GM13976 (cell line): ENCODE measurements at places on chromosomes 12 and 14.

DNA sequence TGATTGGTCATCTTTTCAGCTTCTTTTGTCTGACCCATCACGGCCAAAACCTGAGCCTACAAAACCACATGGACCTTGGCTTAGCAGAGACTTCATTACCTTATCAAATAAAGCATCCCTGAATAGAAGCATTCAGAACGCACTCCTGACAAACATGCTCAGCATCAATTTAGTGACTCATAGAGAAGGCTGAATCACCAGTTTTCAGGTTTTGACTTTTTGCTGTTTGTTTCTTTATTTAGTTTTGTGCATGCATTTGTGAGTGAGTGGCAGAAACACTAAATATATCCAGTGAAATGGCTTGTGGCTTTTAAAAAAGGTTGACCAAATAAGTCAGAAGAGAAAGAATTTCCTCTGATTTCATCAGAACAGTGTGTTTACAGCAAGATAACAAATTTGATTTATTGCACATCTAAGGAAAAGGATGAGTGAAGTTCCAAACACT, 19.0 kb upstream of the OVCH1 start:
- no peak for DNase-seq

DNA sequence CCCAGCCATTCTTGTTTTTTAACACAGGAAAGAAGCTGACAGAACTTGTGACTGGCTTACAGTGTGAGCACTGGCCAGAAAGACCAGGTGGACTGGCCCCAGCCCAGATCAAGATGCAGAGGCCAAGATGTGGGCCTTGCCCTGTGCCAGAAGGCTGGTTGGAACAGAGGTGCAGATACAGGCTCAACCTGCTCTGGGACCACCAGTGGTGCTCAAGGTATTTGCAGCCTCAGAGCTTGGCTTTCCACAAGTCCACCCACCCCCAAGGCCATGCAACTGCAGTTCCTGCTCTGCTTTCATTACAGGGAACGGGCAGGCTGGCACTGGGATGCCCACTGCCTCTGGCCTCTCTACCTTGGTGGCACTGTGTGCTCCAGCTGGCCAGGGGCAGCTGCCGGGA, 23.3 kb downstream of the ZFC3H1 start:
- DNase-seq: no peak

DNA sequence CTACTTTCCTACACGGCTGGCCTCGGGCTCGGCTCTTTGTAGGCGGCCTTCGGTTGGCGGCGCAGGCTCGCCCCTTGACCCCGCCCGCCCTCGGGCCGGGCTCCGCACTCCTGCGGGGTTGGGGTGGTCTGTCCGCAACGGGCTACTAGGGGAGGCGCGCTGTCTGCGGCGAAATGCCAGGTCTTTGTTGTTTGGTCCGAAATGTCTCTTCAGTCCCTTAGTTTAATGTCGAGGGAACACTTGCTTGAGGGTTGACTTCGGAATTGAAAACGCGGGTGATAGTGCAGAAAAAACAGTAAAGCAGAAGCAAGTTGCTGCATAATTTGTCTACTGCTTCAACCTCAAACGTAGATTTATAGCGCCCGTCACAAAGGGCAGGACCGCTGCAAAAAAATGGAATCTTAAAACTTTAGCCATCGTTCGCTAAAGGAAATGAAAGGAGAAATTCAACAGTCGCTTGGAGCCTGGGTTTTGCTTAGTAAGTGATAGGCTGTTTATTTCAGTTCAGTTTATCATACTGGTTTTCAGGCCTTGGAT, 390 bp downstream of the JKAMP start:
- DNase-seq: no peak

- peak; percentile 9 for DNase-seq
Observed at GRCh38 chr12:107992870-107993451, 136.1 kb upstream of the WSCD2 start.

- DNase-seq: peak; percentile 13
Observed at GRCh38 chr12:85057370-85057963, 21.3 kb downstream of the LRRIQ1 start.

- DNase-seq: no peak
Observed at GRCh38 chr12:22313963-22314330, 20.6 kb downstream of the ST8SIA1 start.

GRCh38 chr12:28440081-28440608, 249.9 kb downstream of the CCDC91 start:
- no peak for DNase-seq

- no peak for DNase-seq
Observed at GRCh38 chr12:75859868-75860267, 171.7 kb downstream of the PHLDA1 start.
